ENCODE measurements at places on chromosomes 1 and 21.

GRCh38 chr1:64581843-64582185 lies 111.9 kb downstream of the CACHD1 start:
- no peak for DNase-seq

DNA sequence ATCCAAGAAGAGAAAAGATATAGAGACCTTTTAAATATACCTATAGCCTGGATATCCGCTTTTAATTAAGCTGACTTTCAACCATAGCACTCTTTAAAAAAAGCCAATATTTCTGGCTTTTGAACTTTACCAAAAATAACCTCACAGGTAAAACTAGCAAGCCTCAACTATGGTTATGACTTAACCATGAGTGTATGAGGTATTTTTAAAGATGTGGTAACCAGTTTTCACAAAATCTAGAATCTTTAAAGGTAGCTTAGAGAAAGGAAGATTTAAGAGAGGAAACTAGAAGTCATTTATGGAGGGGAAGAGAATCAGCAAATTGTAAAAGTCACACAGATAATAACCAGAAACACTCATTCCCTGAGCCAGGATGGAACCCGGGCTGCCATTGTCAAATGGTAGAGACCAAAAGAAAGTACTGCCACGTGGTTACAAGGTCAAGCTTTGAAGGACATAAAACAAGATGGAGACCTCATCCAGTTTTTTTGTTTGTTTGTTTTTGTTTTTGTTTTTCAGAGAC lies 288.4 kb upstream of the RGS18 start:
- DNase-seq, result no peak

DNA sequence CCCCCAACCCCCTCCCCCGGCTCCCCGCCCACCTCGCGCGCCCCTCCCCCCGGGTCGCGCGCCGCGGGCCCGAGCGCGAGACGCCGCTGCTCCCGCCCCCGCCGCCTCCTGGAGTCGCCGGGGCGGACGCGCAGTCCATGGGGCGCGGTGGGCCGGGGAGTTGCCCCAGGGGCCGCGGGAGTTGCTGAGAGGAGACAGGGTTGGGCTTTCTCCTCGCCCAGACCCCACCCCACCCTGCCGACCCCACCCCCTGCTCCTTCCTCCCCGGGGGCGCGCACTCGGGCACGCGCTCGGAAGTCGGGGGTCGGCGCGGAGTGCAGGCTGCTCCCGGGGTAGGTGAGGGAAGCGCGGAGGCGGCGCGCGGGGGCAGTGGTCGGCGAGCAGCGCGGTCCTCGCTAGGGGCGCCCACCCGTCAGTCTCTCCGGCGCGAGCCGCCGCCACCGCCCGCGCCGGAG lies at the start of gene LAMC1:
LAMC1 (plus strand) TSS at position 275 of the 455 bp plus-strand sequence. CDS start 297 bp downstream, outside the sequence.
- DNase-seq, result peak; percentile 34

GRCh38 chr1:221497046-221497445 lies 244.8 kb downstream of the DUSP10 start:
- no peak for DNase-seq

DNA sequence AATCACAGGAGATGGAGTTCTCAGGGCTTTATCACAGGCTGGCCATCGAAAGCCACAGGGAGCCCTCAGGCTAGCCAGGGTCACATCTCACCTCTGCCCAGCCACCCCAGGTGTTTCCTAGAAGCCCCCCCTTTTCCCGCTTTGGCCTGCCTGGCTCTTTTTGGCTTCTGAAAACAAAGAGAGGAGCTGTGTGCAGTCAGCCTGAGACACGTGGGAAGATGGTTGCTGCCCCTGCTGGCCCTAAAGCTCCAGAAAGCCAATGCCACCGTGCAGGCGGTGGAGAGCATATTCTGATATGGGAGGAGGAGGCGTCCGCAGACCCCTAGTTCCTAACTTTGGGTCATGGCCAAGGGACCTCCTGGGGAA lies 18.7 kb upstream of the LBR start:
- no peak for DNase-seq

- peak; percentile 42 for DNase-seq
These were observed 40.1 kb downstream of the TLR5 start for GRCh38 chr1:223102797-223103533.

- no peak for DNase-seq
These were observed 202.5 kb upstream of the RAB4A start for GRCh38 chr1:229068270-229068987.

DNA sequence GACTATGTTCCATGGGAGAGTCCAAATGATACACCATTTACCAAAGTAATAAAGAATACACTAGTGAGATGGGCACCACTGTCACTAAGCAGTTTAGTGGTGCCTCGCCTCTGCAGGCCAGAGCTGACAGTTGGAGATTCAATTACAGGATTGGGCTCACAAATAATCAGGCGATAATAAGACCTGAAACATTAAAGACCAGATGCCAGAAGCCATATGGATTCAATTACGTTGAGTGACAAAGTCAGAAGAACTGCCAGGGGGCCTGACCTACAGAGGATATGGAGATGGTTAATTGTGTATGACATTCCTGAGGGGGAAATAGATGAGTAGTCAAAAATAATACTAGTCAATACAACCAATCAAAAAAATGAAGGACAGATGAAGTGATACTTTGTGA lies 65.2 kb upstream of the ST6GALNAC5 start:
- no peak for DNase-seq

GRCh38 chr1:198619375-198620140 lies 19.3 kb upstream of the PTPRC start:
- DNase-seq, result no peak

- DNase-seq, result peak; percentile 15
These were observed 16.3 kb downstream of the DPYD start for GRCh38 chr1:97904534-97904933.

DNA sequence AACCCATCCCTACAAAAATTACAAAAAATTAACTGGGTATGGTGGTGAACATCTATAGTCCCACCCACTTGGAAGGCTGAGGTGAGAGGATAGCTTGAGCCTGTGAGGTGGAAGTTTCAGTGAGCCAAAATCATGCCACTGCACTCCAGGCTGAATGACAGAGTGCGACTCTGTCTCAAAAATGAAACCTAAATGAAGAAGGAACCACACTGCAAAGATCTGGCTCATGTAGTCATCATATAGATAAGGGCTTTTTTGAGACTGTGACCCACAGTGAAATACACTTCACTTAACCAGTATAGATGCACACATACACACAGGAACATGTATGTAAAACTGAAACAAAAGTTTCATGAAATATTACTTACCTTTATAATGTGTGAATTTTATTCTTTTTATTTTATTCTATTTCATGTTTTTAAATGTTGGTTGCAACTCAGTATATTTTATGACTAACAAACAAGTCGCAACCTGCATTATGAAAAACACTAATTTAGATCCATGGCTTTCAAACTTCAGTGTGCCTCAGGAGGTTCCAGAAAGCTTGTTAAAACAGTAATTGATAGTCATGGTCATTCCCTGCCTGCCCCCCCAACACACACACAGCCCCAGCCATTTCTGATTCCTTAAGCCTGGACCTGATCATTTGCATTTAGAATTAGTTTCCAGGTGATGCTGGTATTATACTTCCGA lies 189.5 kb downstream of the PATJ start:
- DNase-seq, result no peak

- DNase-seq, result no peak
These were observed 20.9 kb downstream of the NTMT2 start for GRCh38 chr1:170166518-170167180.

DNA sequence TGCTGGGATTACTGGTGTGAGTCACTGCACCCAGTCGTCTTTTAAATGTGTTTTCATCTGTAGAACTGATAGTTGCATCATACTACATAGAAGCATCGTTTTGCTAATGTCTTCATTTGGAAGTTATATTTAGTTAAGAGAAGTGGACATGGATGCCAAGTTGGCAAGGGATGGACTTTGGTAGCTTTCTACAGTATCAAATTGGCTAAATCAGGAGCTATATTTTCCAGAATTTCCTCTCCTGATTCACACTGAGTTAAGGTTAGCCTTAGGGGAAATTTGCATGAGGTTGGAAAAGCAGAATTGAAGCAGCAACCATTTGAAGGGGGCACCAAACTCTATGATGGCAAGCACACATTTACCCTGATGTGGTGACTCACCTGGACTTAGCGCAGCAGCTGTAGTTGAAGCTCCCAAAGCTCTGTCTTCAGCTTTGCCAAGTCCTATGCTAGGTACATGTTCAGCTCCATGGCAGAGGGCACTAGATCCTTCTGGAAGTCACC lies 43.9 kb downstream of the DUSP10 start:
- DNase-seq, result no peak

DNA sequence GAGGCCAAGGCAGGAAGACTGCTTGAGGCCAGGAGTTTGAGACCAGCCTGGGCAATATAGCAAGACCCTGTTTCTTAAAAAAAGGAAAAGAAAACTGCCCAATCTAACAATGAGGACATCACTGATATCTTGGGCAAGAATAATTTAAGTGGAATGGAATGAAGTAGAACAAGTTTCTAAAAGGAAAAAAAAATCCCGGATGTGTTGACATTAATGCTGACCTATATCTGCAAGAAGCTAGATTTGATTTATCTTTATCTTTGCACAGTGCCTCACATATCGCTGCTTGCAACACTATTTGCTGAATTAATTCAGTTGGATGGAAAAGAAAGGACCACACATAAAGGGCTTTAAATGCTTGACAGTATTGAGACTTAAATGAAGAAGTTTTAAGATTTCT lies 27.8 kb downstream of the DIPK1A start:
- DNase-seq, result peak; percentile 7

GRCh38 chr1:3078430-3078861 lies 9.4 kb downstream of the PRDM16 start:
- DNase-seq, result no peak

DNA sequence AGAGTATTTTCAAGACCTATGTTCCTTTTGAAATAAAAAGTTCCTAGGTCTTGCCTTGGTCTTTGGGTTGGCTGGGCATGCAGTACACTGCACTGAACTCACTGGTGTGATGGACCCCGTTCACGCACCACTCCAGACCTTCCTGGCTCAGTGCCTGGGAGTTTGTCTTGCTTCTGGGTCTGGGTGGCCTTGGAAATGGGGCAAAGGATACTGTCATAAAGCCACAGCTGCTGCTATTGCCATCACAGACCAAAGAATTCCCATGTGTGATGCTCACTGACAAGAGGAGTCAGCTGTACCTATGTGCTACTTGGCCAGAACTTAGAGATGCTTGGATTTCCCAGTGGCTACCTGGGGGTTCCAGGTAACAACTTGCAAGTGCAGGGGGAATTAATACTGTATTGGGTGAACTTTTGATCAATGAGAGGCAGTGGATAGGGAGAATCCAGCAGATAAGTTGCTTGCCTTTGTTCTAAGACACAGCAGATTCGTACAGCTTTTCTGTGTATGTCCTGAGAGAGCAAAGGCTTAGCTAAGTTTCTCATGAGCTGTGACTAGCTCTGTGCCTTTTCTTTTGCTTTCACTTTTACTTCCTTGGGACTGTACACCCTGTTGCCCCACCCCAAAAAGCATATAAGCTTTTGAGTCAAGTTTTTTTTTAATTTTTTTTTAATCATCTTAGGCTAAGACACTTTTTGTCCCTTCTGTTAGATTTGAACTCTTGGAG lies 115.3 kb downstream of the RUNX1 start:
- DNase-seq, result no peak

DNA sequence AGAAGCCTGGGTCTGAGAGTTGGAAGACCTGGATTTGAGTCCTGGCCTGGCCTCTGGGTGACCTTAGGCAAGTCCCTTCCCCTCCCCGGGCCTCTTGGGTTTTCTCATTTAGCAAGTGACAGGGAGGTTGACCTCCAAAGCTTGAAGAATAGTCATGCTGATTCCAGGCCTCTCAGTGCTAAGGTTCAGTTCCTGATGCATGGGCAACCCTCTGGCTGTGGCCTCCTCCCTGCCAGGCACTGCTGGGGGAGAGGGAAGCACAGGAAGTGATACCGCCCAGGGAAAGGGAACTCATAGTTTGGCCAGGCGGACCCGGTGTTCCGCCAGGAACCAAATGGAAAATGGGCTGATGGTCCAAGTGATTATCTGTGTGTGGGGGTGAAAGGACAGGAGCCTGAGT lies 23.6 kb upstream of the WASF2 start:
- DNase-seq, result no peak

DNA sequence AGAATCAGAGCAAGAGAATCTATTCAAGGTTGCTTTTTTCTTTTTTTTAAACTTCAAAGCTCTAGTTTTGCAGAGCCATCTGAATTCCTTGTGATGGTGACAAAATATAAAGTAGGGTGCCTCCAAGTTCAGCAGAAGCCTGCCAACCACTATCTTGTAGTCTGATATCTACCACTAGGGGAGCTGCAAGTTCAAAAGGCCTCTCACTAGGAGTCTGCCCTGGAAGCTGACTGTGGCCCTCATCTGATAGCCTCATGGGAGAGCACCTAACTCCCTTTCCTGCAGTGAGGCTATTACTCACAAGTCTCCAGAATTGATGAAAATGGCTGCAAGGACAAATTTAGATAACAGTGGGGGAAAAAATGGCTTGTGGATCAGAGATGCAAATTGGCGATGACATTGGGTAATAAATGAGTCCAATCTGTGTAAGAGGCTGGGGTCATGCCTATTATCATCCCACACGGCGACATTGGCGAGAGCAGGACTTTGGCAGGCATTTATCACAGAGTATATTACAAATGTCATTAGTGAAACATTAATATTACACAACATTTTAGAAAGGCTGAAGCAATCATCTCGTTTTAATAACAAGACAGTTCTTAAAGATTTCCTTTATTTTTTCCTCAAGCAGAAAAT lies 10.7 kb upstream of the ZP4 start:
- peak; percentile 27 for DNase-seq

DNA sequence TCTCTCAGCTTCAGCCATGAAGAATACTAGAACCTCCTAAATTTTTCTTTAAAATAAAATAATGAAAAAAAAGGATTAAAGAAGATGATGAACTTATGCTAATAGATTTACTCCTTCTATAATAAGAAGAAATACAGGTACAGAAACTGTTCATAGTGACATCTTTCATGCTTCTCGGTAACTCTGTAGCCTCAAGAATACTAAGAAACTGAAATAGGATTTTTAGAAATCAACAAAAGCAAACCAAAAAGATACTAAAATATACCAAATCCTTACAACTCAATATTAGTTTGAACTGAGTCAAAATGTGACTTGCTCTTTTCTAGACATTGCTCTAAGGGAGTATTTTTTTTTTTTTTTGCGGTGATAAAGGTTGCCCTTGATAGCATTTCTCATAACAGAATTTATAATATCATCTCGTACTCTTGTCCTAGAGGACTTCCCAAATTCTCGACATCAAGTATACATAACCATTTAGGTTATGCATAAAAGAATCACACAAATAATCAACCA lies 42.8 kb downstream of the ZZZ3 start:
- no peak for DNase-seq

DNA sequence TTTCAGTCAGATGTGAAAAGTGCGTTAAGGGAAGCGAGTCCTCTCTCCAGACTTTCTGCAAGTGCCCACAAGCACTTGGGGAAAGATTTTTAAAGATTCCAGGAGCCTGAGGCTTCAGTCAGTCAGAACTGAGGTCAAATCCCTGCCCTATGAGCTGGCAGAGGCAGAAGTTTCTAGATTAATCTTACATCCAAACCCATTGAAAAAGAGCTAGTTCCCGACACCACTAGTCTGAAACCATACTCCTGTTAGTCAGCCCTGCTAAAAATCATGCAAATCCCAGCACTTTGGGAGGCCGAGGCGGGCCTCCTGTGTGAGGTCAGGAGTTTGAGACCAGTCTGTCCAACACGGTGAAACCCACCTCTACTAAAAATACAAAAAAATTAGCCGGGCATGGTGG lies 21.0 kb downstream of the RSPH1 start:
- DNase-seq, result no peak
